Left ventricle myocardium superior (tissue), 1 donor: ENCODE measurements at places on chromosomes 3 and 15.

DNA sequence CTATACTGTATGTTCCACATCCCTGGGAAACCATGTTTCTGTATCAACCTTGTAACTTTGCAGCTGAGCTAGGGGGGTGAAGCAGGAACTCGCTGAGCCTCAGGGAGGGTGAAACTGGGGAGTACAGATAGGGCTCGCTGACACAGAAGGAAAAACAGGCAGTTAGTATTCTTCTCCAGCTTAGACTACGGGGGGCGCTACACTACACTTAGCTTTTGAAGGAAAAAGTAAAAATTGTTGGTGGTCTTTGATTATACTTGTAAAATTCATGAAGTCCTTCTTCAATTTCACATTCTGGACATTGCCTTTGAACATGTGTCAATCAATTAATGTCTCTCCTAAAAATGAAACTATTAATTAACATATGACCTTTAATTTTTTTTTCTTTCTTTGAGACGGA lies 73.5 kb upstream of the RGMA start:
- no peak for DNase-seq

GRCh38 chr15:66025015-66025452 lies 155.7 kb downstream of the RAB11A start:
- DNase-seq: no peak

GRCh38 chr15:64013179-64014062 lies 32.9 kb downstream of the DAPK2 start:
- DNase-seq: no peak

DNA sequence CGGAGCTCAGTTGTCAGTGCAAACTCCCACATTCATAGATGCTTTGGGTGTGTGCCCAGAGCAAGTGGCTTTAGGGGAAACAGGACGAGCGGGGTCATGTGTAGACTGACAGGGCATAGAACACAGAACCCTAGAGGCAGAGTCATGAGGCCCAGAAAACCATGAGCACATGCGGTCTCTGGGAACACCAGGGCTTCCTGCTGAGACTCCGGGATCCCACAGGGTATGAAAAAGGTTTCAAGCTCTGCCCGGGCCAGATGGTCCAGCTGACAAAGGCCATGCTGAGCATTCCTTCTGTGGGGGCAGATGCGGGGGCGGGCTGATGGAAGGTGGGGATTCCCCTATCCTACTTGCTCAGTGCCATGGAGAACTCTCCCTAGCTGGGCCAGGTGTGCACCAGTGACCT lies 44.8 kb downstream of the ROPN1B start:
- no peak for DNase-seq

- no peak for DNase-seq
These were observed 72.6 kb downstream of the FOXB1 start for GRCh38 chr15:60076582-60077276.

- no peak for DNase-seq
These were observed 239.5 kb upstream of the MEIS2 start for GRCh38 chr15:37339856-37340255.

GRCh38 chr3:150079029-150079739 lies 108.5 kb upstream of the PFN2 start:
- no peak for DNase-seq

DNA sequence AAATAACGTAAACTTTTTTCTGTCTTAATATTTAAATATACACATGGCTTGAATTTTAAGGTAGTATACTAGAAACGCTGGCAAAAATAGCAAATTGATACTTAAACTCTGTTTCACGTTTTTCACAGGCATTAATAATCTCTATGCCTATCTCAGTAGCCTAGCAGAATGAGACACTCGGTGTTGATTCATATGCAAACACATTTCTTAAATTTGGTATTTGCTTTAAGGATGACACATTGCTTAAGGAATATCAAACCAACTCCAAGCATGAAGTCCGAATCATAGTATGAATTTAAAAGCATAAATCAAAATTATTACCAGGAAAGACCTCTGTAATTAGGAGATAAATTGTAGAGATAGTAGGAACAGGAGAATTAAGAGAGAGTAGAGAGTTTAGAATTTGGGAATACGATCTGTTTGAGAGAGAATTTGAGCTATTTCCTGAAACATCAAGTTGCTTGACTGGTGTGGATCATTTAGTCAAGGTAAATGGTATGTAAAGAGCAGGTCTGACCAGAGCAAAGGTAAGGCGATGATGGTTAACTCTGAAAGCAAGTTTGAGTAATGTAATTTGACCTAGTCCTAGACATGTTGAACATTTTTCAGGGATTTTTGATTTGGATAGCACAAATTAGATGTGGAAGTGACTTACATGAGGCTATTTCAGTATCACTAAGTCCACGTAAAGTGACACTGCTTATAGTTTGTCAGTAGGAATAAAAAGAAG lies 236.1 kb downstream of the ROBO1 start:
- DNase-seq: no peak

DNA sequence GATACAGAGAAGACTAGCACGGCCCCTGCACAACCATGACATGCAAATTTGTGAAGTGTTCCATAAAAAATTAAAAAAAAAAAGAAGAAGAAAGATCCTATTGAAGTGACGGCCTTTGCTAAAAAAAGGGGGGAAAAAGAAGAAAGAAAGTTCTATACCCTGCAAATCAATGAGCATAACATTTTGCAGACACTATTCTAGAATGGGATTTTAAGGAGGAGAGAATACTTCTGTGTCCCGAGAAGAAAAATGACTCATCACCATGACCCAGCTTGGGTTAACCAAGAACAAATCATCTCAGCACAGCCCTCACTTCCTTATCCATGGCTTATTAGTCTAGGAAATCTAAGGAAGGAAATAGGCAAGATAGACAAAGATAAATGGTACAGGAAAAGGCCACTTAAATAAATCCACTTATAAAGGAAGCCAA lies 7.4 kb upstream of the SH3BP5 start:
- DNase-seq: no peak

DNA sequence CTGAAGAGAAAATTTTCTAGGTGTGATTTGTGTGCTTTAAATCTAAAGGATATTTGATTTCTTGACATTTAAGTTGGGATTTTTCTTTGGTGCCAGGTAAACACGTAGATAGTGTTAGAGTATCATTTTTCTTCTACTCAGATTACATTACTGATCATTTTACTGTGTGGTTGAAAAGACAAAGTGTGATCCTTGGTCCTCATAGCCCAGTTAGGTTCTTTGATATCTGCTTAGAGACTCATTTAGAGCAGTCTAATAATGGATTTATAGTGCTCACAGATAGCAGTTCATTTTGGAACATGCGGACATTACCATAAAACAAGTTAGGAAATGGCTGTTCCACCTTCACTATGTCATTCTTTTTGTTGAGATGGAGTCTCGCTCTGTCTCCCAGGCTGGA lies 12.4 kb downstream of the ARL8B start:
- DNase-seq: no peak

GRCh38 chr3:102031834-102032233 lies 182.5 kb downstream of the NFKBIZ start:
- no peak for DNase-seq

DNA sequence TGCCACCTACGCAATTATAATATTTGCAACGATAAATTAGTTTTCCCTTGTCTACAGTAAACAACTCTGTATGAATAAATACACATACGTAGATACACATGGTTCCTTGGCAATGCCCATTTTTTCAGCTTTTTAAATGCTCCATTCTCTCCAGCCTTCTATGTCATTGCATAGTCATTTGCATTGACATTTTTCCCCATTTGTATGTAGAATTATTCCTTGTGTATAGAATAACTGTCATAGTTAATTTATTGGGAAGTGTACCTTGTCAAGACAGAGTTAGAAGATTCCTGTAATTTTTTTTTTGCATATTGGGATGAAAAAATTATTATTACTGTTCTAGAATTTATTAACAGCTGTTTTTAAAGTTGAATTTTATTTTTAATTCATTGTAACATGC lies 736.7 kb upstream of the DPPA4 start:
- no peak for DNase-seq

GRCh38 chr15:75646944-75647364 lies 758 bp upstream of the SNX33 start:
- peak; percentile 71 for DNase-seq

- DNase-seq: no peak
These were observed 2.6 kb downstream of the CD276 start for GRCh38 chr15:73686781-73687256.

DNA sequence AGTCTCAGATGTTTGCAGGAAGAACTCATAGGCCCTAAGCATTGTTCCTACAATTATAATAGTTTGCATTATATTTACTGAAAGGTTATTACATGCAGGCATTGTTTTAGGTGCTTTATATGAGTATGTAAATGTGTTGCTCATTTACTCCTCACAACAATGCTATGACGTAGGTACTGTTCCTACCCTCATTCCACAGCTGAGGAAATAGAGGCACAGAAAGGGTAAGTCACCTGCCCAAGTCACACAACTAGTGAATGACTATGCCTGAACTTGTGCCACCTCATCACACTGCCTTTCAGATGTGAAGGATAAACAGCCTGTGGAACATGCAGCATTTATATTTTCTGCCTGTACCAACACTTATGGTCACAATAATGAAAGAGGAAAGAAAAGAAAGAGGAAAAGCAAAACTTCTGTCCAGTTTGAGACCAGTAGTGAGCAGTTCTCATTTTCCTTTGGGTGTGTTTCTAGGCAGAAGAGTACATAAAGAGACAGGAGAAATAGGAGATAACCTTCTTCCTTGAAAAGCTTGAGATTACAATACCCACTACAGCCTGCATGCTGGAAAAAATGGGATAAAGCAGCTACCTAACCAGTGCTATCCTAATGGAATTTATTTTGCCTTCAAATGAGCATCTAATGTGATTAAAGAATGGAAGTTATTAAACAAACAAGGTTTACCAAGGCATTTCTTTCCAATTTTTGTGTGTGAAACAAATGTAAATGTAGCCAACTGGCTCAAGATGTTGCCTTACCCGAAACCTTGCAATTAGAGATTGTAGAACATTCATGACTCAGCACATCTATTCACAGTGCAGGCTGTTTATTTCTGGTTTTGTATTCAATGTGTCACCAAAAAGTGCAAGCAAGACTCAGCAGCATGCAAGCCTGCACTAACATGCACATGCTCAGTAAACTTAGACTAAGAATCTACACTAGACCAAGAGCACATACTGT lies 20.5 kb upstream of the ENTPD3 start:
- no peak for DNase-seq

DNA sequence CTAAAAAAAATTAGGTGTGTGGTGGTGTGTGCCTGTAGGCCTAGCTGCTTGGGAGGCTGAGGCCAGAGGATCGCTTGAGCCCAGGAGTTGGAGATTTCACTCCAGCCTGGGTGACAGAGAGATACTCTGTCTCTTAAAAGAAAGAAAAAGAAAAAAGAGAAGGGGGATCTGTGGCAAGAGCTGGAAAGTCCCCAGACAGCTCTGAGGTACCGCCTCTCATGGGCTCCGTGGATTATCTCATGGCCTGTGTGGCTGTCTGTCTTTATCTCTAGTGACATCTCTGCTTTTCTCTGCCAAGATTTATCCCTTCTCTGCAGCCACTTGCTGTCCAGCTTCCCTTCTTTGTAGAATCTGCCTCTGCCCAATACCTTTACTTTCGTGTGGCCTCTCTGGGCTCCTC lies 5.7 kb downstream of the EXOSC7 start:
- DNase-seq: no peak

DNA sequence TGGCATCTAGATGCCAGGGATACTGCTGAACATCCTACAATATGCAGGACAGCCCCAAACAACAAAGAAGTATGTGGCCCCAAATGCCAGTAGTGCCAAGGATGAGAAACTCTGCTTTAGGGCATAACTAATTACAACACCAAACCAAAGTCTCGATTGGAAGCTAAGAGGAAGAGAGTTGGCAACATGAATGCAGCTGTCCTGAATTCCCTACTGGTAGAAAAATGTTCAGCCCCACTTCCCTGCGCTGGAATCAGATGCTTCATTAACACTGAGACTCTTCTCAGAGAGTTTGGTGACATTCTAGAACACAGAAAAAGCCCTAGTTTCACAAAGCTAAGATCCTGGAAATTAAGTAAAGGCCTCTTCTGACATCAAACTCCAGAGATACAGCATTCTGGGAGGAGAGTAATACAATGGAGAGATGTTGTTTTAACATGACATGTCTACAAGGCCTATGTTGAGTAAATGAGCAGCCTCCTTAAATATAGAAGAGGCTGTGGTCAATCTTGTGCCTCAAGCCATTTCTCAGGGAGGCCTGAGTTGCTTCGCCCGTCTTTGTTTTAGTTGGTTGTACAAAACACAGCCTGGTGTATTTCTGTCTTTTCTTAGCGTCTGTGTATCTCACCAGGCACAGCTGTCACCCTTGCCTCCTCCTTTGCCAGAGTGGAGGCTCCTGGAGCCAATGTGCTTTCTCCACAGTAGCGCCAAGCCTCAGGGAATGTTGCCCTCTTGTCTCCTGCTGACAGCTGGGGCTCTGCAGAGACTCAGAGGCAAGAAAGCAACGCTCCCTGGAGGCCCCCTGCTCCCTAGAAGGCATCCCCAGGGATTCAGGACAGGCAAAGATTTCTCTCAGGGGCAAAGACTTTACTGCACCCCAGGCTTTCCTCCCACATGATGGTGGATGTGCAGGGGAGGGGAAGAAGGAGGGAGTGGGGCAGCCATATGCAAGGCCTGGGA lies 25.1 kb upstream of the CTNNB1 start:
- no peak for DNase-seq

DNA sequence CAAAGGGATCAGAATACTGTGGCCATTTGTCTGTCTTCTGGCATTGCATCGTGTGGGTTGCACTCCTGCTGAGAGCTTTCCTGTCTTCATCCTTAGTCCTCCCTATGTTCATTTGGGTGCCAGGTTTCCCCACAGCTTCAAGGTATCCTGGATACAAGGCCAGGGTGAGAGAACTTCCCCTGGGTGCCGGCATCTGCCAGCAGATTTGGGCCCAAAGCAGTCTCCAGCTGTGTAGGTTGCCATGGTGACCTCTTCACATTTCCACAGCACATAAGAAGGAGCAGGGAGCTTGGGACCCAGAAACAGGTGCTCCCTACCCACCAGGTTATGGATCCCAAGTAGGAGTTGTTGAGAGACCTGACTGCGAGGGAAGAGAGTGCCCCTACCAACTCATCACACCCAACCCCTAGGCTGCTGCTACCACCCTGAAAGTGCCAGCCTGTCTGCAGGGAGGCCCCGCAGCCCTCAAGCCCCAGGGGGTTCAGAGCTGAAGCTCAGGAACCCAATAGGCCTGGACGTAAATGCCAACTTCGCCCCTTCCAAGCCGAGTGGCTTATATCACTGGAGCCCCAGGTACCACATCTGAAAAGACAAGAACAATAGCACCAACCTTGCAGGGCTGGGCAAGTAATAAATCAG lies 19.9 kb downstream of the TTC21A start:
- DNase-seq: no peak

- no peak for DNase-seq
These were observed 63.7 kb downstream of the ATP8B4 start for GRCh38 chr15:50055332-50055731.

GRCh38 chr3:73848173-73848906 lies 223.6 kb upstream of the PDZRN3 start:
- DNase-seq: no peak
